ENCODE measurements at places on chromosomes 16 and 17.

DNA sequence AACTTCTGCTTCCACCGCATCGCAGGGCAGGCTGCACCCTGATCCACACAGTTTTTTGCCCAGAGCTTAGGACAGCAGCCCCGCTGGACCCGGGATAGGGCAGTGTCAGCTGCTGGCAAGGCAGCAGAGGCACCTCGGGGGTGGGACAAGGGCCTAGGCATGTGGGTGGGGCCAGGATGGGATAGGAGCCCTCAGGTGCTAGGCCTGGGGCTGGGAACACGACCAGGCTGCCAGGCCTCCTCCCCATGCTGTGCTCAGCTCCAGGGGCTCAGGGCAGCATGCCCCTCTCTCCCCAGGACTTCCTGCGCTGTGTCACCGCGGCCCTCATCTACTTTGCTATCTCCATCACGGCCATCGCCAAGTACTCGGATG is 4.6 kb downstream of the CMTM3 start:
- no peak for DNase-seq

GRCh38 chr16:68166264-68166663 is 69.7 kb downstream of the ESRP2 start:
- DNase-seq = no peak

DNA sequence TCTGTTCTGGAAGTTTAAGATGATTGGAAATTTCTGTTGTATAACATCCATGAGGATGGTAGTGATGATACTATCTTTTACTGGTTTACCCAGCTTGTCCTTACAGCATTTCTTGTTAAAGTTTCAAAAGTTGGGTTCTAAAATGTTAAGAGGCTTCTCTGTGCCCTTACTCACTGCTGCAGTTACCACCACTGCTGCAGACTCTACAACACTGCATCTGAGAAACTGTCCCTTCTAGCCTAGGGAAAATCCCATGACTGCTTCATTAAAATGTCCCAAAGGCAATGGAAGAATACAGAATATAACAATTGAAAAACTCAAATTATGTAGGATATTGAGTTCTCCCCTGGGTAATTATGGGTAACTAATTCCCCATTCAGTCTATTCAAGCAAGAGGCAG is 3.8 kb upstream of the NSRP1 start:
- DNase-seq = no peak

DNA sequence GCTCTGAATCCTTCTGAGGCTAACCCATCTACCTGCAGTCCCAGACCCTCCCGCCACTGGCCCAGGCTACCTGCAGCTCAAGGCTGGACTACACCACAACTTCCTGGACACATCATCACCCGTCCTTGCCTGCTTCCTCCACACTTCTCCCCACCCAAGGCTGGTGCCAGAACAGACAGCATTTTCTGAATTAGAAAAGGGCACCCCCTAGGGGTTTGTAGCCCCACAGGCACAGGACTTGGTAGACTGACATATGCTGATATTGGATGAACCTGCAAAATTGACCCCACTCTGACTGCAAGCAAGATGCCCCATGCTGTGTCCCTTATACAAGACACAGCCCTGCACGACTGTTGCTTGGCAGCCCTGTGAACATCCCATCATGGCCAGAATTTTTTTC is 271.5 kb upstream of the C16orf82 start:
- no peak for DNase-seq

- no peak for DNase-seq
Observed at GRCh38 chr17:59684967-59685366, 22.3 kb downstream of the PTRH2 start.

DNA sequence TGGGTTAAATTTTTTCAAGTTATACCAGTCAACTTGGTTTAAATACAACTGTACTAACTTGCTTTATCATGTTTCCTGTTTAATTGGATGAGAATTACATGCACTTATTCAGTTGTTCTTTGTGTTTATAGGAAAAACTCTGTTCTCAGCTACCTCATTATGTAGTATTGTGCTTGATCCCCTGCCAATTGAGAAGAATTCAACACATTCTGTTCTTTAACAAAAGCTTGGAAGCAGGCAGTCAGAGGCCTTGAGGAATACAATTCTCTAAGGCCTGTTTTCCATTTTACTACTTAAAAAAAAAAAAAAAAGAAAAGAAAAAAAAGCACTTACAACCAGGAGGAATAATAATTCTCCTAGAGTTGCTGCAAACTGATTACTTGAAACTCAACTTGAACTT is 60.6 kb upstream of the CMIP start:
- DNase-seq = no peak

DNA sequence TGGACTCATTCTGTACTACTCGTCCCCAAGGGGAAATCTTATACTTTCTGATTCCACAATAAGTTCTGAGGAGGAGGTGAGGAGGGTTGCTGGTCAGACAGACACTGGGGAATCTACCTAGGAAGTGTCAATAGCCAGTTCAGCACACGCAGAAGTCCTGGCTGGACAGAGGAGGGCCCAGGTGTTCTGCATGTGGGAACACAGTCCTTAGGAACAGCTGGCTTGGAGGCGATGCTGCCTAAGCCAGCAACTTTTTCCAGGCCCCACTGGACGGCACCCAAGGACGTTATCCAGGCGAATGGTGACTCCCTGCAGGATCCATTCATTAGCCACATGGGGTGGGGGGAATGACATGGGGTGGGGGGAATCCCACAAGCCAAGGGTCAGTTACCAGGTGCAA is 29.9 kb upstream of the WFIKKN2 start:
- no peak for DNase-seq

GRCh38 chr17:42514867-42515266 is 21.2 kb upstream of the NAGLU start:
- DNase-seq = no peak

DNA sequence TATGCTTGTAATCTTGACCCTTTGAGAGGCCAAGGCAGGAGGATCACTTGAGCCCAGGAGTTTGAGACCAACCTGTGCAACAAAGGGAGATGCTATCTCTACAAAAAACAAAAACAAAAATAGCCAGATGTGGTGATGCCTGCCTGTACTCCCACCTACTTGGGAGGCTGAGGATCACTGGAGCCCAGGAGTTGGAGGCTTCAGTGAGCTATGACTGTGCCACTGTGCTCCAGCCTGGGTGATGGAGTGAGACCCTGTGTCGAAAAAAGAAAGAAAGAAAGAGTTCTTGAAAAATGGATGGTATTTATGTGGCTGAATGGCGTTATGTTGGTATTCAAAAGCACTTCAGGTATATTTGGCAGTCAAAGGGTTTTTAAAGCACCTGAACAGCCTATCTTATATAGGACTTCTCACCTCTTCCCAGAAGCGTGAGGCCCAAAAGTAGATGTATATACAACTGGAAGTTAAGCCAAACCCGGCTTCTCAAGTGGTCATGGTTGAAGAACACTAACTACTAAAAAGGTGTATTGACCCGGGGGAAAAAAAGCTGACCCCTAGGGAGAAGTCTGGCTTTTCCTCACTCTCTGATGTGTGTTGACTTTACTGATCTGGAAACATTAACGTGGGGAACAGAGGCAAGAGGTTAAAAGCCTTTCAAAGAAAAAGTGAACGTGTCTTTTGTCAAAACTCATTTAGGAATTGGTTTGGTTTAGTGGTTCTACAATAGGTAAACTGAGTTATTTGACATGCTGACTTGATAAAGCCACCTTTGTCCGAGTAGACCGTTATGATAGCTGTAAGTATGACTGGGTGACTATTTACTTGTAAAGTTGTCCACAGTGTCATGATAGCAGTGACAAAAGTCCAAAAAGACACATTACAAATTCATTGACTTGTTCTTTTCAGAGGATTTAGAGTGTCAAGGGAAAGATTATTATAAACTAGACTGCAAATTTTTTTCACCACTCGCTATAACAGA is 183.4 kb downstream of the IRX3 start:
- DNase-seq = no peak

DNA sequence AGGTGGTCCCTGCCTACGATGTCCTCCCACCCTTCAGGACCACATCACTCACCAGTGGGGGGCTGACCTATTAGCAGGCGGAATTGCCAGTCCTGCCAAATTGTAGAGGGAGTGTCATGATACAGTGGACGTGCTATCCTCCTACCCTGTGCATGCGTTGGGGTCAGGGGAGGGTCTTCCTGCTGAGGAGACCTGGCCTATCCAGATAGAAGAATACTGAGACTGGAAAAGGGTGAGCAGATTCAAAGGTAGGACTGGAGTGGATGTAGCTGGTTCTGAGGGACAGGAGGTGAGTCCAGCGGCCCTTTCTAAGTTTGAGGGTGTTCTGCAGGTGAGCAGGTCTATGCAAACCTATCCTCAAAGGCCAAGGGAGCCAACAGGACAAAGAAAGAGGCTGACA is 8.0 kb downstream of the PRSS41 start:
- DNase-seq = no peak

- no peak for DNase-seq
Observed at GRCh38 chr16:48608452-48608851, 1.5 kb downstream of the N4BP1 start.

DNA sequence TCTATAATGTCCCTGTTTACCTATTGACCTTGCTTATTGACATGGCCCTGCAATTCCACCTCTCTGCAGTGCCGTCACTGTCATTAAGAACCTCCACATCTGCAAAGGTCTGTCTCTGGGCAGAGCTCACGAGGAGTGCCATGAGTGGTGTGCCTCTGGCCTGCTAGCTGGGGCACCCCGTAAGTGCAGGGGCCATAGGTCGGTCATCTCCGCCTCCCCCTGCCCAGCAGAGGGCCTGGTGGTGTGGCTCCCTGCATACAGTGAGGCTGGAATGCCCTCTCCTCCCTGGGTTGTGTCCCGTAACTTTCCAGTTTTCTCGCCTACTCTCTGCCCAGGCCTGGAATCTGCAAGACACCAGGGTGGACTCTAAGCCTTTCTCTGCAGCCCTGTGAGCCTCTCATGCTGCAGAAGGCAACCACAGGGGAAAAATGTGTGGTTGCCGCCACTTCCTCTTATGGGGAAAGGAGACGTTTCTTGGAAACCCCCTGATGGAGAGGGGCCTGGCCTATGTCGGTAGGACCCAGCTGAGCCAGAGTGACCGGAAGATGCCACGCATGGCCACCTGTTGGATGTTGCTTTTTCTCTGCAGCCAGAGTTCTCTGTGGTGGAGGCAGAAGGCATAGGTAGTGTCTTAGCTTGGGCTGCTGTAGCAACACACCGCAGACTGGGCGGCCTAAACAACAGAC is 2.7 kb upstream of the SNX20 start:
- no peak for DNase-seq

- no peak for DNase-seq
Observed at GRCh38 chr17:77451245-77451893, 310.6 kb downstream of the SEC14L1 start.

DNA sequence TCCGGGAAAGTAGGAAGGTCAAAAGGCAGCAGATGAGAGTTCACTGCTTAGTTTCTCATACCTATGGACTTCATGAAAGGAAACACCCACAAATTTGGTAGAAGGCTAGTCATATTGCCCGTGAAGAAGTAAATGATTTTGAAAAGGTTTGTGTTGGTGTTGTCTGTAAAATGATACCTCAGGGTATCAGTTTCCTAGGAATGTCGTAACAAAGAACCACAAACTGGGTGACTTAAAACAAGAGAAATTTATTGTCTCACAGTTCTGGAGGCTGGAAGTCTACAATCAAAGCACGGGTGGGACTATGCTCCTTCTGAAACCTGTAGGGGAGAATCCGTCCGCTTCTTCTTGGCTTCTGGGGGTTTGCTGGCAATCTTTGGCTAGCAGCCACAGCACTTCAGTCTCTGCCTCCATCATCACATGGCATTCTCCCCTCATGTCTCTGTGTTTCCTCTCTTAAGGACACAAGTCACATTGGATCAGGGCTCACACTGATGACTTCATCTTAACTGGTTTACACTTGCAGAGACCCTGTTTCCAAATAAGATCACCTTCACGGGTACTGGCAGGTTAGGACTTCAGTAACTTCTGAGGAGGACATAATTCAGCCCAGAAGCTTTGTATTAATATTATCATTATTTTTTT is 2.0 kb upstream of the NAE1 start:
- DNase-seq = no peak

DNA sequence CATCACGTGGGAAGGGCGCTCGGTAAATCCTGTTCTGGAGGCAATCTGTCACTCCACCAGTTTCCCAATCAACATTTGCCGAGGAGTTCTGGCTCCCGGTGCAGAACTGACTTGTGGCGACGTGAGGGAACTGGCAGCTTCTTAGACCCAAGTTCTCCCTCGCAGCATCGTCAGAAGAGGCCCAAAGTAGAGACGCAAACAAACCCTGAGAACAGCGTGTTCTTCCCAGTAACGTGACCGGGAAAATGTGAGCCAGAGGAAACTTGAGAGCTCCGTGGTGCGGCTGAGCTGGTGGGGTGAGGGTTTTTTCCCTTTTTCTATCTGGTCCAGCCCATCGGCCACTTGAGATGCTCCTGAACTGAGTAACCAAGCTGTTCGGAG is 158.9 kb upstream of the CACNG5 start:
- no peak for DNase-seq

DNA sequence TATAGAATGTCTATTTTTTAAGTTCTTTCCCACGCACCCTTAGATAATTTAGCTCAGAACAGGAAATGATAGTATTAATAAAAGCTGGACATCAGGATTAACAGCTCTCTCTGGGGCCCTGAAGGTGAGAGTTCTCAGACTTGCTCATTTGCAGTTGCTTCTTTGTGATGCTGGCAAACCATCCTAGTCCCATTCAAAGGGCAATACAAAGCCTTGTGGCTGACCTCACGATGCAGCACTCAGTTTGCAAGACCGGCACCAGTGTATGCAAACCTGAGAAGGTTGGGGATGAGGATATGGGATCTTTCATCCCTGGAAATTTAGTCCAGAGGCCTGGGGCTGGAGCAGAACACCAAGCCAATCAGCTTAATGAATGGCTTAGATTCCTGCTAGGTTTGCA is 29.3 kb downstream of the STH start:
- no peak for DNase-seq

GRCh38 chr17:37813751-37814150 is 68.9 kb upstream of the HNF1B start:
- no peak for DNase-seq

- DNase-seq = no peak
Observed at GRCh38 chr16:27902551-27902950, 161.0 kb downstream of the GSG1L start.

- DNase-seq = no peak
Observed at GRCh38 chr16:26161461-26162180, 469.9 kb downstream of the HS3ST4 start.

DNA sequence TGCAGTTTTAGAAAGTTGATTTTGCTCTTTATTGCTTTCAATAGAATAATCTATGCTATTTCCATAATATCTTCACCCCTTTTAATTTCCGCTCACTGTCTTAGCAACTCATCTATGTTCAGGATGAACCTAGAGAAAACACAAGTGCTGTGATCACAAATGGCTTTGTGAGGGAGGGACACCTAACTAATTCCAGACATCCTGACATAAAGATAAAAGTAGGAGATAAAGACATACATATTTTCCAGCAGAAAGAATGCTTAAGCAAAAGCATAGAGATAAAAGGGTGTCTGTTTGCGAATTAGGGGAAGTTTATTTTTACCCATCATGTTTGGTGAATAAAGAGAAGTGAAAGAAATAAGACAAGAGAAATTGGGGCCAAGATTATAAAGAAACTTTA is 254.2 kb downstream of the KCNJ2 start:
- DNase-seq = no peak

- no peak for DNase-seq
Observed at GRCh38 chr17:10196941-10197340, 1.5 kb downstream of the GAS7 start.

- no peak for DNase-seq
Observed at GRCh38 chr16:74726716-74727115, 26.1 kb upstream of the MLKL start.

Measured in stimulated activated CD8-positive, alpha-beta memory T cell treated with anti-CD3 and anti-CD28 coated beads, Interleukin-4, amount 100 ng/mL, for 1 hour (primary cell).